HEK293T (cell line): ENCODE measurements at places on chromosomes 1 and 21.

- no peak for DNase-seq
These were observed 453.2 kb downstream of the PTPRU start for GRCh38 chr1:29689372-29690030.

DNA sequence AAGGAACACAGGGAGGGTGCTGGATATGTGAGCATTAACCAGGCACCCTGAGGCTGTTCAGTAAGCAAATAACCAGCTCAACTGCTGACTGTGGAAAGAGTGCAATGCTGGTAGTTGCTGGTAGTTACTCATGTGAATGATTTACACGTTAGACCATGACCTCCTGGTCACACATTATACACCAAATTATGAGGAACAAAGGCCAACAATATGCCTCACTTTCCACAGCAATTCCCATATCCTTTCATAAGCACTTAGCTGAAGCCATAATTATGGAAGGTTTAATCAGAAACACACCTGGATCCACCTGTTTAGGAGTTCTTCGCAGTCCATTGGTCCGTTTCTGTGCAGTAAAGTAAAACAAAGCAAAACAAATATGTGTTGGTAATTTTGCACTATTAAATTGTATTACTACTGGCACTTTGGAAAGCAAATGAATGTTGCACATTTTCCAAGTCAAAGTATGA is 281.8 kb downstream of the VAV3 start:
- DNase-seq: peak; percentile 37

GRCh38 chr1:62406576-62406975 is 30.3 kb upstream of the USP1 start:
- DNase-seq: no peak

GRCh38 chr1:23895082-23895481 is 18.1 kb downstream of the CNR2 start:
- no peak for DNase-seq

- DNase-seq: no peak
These were observed 89.3 kb upstream of the EDEM3 start for GRCh38 chr1:184843732-184844495.

- no peak for DNase-seq
These were observed 92.9 kb downstream of the LAMC2 start for GRCh38 chr1:183278739-183279591.

DNA sequence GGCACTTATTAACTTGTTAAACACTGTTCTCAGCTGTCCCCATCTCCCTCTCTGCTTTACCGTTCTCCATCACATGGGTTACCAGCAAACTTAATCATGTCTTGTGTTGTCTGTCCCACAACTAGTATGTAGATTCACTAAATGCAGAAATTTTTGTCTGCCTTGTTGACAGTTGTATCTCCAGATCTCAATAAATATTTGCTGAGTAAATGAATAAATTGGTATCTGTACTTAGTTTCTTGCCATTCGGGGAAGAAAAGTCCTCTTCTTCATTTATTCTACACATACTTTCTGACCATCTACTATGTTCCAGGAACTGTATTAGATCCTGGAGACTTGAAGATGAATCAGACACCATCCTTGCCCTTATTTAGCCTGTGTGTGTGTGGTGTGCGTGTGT is 97.9 kb downstream of the KCND3 start:
- DNase-seq: no peak

- DNase-seq: no peak
These were observed 97.3 kb downstream of the PSMG1 start for GRCh38 chr21:39085843-39086405.

DNA sequence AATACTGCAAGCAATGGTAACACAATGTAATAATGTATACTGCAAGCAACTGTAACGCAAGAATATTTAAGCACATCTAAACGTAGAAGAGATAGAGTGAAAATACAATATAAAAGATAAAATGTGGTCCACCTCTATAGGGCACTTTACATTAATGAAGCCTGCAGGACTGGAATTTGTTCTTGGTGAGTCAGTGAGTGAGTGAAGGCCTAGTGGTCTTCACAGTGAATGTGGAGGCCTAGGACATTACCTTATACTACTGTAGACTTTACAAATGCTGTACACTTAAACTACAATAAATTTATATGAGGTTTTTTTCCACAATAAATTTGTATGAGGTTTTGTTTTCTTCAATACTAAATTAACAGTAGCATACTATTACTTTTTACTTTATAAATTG is 287.4 kb upstream of the SNX7 start:
- DNase-seq: no peak
